ENCODE measurements at places on chromosomes 7 and 10.

DNA sequence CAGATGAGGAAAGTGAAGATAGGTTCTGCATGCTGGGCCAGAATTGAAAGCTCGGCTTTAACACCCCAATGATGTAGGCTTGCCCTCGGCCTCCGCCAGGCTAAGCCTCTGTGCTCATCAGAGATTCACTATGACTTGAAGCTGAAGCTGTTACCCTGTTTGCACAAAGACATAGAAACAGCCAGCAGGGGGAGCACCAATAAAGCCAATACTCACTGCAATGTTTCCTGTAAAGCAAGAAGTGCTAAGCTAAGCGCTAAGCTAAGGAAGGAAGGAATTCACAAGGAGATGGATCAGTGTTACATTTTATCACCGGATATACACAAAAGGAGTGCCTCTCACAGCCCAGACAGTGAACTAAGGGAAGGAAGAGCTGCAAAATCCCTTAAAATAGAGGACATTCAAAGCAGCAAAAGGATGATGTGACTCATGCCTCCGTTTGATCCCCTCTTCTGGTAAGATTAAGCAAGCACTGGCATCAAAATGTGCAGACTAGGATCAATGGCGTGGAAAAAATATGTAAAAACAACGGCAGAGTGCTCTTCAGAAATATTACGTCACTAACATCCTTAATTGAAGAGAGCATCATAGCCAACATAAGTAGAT is 153.8 kb downstream of the COBL start:
- DNase-seq: no peak

- DNase-seq: no peak
Measured at GRCh38 chr7:68258609-68259008, 1262.0 kb downstream of the TYW1 start.

DNA sequence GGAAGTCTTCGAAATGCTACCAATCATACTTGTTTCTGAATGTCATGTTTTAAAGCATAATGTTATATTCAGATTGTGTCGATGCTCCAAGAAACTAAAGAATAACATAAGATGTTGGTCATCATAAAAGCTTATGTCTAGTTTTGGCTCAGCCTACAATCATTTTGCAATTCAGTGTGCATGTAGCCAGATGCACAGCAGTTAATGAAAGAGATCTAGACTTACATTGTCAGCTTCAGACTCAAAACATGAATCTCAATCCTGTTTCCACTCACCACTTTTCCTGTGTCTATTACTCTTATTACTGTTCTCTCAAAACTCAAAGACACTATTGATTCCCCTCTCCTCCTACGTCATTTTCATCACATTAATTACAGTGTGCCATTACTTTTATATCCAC is 21.4 kb downstream of the TMEM196 start:
- no peak for DNase-seq

DNA sequence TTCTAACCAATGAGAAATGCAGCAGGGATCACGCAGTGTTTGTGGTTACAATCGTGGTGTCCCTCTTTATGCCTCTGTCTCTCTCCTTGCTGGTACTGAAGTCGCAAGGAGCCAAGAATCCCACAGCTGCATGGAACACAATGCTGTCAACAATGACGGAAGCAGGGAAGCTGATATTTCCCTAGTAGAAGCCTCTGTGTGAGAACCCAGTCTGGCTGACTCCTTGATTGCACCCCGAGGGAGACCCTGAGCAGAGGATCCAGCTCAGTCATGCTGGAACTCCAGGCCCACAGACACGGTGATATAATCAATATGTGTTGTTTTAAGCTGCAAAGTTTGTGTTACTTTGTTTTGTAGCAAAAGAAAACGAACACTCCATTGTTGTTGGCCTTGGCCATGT is 677.9 kb downstream of the PARD3 start:
- no peak for DNase-seq

- no peak for DNase-seq
Measured at GRCh38 chr7:26216049-26216448, 14.5 kb downstream of the CBX3 start.

- no peak for DNase-seq
Measured at GRCh38 chr10:6399231-6399741, 180.8 kb downstream of the PRKCQ start.

GRCh38 chr10:124603376-124604213 is 140.6 kb downstream of the FAM53B start:
- no peak for DNase-seq

DNA sequence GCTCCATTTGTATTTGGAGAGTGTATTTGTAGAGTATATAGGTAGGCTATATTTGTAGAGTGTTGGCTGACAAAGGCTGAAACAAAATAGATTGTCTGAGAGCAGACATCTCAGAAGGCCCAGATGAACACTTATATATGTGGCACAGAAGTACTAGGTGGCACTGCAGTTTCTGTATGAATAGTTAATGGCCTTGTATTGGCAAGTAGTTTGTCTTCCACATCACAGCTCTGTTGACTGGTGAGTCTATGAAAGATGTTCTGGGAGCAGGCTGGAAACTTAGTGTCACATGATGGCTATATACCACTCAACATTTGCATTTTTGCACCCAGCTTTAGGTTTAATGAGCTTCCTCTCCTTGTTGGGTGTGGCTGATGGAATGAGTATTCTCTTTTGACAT is 51.9 kb downstream of the CCNY start:
- DNase-seq: no peak

GRCh38 chr10:71645185-71645584 is 74.4 kb downstream of the C10orf105 start:
- no peak for DNase-seq

- DNase-seq: no peak
Measured at GRCh38 chr10:126097558-126098225, 201.3 kb downstream of the FANK1 start.

DNA sequence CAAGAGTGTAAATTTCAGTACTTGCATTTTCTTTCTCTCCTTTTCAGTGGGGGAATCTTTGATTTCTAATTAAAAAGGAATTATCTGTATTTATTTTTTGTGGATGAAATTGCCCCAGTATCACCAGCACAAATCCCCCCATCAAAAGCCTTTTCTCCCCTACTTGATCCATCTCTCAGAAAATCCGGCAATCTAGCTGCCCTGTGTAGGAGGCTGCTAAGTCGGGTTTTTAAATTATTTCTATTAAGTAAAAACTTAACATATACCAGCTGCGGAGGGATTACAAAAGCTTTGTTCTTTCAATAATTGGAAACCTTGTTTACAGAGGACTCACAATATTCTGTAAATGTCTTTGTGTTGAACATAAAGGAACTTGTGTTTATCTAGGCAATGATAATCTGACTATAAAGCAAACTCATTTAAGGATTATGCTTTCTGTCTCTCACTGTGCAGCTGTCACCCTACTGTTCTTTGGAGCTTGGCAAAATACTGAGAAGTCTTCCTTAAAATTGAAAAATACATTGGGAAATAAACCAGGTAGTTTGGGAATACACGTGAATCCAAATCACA is 177.4 kb upstream of the PRR15 start:
- DNase-seq: no peak

DNA sequence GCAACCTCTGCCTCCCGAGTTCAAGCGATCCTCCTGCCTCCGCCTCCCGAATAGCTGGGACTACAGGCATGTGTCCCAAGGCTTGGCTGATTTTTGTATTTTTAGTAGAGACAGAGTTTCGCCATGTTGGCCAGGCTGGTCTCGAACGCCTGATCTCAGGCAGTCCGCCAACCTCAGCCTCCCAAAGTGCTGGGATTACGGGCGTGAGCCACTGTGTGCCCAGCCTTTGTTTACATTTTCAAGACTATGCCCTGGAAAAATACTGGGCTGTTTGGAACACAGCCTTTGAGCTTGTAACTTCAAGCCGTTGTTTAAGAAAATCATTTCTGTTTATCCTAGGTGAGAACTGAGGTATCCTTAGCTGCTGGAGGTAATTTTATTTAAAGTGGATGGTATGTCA is 1.9 kb downstream of the ZKSCAN1 start:
- DNase-seq: no peak

DNA sequence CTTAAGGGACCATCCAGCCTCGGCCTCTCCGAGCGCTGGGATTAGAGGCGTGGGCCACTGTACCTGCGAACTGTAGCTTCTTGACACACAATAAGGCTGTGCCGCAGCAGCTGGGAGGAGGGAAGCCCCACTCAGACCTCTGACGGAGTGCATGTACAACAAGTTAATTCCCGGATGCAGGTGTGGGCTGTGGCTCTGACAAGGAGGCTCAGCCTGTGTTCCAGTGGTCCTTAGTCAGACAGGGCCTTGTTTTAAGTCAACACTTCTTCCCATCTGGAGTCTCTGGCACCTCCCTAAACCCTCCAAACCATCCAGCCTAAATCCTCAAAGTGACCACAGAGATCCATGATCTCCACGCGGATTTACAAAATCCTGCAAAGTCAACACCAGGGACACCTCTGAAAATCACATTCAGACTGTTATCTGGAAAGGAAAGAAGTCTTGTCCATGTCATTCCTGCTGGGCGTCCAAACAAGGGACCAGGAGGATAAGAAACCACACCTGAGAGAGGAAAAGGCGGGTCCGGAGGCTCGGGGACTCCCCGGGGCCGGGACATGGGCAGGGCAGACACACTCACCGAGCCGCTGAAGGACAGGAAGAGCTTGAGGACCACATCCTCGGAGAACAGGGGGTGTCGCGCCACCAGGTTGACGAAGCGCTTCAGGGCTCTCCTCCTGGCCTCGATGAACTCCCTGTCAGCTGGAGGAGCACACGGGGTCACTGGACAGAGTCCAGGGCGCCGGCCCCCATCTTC is 29.4 kb downstream of the NUDT1 start:
- no peak for DNase-seq

DNA sequence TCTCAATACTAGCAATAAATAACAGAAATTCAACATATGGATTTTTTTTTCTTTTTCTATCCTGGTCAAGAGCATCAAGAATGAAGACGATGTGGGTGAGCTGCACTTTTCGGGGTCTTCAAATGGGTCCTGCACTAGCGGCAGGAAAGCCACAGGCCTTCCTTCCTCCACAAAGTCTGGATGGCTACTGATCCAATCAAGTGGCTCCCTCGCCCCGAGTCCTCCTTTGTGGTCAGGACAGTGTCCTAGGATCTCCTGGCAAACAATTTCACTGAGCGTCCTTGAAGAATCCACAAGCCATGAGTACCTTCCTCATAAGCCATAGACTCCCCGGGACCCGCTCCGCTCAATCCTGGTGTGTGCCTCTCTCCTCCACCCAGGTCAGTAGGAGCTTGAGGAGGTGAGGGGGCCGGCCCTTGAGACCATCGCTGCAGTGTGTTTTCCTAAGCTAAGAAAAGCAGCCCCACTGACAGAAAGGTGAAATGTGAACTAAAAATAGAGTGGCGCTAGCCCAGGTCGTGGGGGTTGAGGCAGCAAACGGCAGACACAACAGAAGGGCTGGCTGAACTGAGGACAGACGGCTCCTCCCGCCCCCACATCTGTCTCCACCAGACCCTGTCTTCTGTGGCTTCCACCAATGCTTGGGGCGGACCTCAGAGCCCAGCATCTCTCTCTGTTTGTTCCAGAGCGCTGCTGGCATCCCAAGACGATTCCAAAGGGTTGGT is 202.3 kb downstream of the HERPUD2 start:
- DNase-seq: no peak

- DNase-seq: peak; percentile 97
Measured at GRCh38 chr7:139360210-139360947, 685 bp downstream of the LUC7L2 start.

DNA sequence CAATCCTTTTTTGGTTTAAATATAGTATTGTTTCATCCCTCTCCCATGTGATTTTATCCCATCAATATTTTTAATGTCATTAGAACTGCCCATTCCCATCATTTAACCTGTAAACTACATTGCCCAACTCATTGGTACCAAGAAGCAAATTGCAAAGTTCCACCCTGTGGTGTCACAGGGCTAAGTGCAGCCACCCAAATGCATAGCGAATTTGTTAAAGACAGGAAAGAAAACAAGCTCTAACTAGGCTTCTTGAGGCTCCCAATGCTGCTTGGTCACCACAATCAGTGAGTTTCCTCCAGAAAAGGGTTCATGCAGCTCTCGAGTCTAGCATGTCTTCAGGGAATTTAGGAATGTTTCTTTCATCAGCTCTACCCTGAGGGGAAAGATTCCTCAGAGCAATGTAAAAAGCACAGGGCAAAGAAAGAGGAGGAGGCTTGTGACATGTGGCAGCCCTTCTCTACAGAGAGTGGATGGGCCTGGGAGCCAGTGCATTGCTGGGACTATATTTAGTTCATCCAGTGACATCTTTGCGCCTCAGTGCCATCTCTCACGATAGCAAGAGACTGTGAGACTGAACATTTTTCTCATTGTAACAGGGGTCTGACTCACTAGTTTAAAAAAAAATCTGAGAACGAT is 58.1 kb downstream of the CAV1 start:
- DNase-seq: no peak

- no peak for DNase-seq
Measured at GRCh38 chr7:4074407-4074806, 607.7 kb upstream of the FOXK1 start.

- DNase-seq: no peak
Measured at GRCh38 chr7:69898189-69898588, 299.9 kb downstream of the AUTS2 start.

GRCh38 chr10:28631896-28632583 is 45.3 kb upstream of the BAMBI start:
- DNase-seq: no peak

DNA sequence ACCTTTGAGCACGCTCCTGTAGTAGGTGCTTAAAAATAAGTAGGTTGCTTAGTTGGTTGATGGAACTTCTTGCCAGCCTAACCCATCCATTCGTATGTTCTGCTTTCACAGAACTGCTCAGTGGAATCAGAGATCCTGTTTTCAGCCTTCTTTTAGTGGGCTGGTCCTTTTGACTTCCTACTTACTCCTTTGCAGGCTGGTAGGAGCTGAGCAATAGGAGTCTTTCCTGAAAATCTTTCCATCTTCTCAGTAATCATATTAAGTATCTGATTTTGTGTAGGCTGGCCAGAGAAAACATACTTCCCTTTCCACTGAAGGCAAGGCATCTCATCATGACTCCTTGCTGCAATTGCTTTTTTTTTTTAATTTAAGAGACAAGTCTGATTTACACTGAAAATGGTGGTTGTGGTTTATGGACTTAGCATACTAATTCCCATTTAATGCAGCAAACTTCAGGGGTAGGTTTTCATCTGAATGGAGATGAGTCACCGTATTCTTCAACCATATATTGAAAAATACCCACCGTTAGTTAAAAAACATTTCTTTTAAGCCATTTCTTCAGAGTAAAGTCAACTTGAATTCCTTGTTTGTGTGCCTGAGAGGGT is 208.0 kb downstream of the ZNF365 start:
- DNase-seq: no peak

Measured in left ventricle myocardium inferior (tissue), 1 donor.